Upper lobe of right lung (tissue), 1 donor: ENCODE measurements at places on chromosomes 13 and 19. TPM values are rescaled to one million over a fixed set of nuclear protein-coding genes. Genes with fewer than 3 reads are reported as not detected.

Gene STARD13
- total RNA-seq: 60.4 TPM

Gene ADAMTSL5
- 4.8 TPM for total RNA-seq

Gene ITGBL1
- 43.6 TPM for total RNA-seq

Gene C19orf38
- 7.4 TPM for total RNA-seq

Gene TMIGD2
- total RNA-seq: 2.7 TPM

Gene F7
- 0.61 TPM for total RNA-seq

Gene SERPINE3
- not detected for total RNA-seq

Gene ATP8A2
- 1.9 TPM for total RNA-seq

Gene CYP4F2
- not detected for total RNA-seq

Gene CYP2S1
- 11.1 TPM for total RNA-seq

Gene NXNL1
- not detected for total RNA-seq

Gene RASIP1
- total RNA-seq: 54.5 TPM

Gene MAP3K10
- total RNA-seq: 17.2 TPM

Gene SEMA6B
- 20.3 TPM for total RNA-seq

Gene IFI30
- total RNA-seq: 554 TPM

Gene THSD1
- 17.3 TPM for total RNA-seq

Gene CCDC122
- total RNA-seq: 4.9 TPM

Gene ZSWIM4
- 10.6 TPM for total RNA-seq

Gene KLF1
- total RNA-seq: not detected

Gene SPACA4
- 0.98 TPM for total RNA-seq

Gene SLC44A2
- 293 TPM for total RNA-seq

Gene MBD3L2
- not detected for total RNA-seq

Gene MAMSTR
- total RNA-seq: 1.2 TPM

Gene RGL3
- 54.6 TPM for total RNA-seq

Gene ZNF610
- 2.5 TPM for total RNA-seq

Gene FKRP
- total RNA-seq: 14.2 TPM

Gene NEK5
- total RNA-seq: 0.52 TPM

Gene ZNF547
- total RNA-seq: 3.3 TPM

Gene ZNF568
- 7.8 TPM for total RNA-seq

Gene CEACAM4
- 4.6 TPM for total RNA-seq

Gene PCCA
- 34.7 TPM for total RNA-seq

Gene PRR22
- total RNA-seq: 2.0 TPM

Gene PIK3R2
- 24.2 TPM for total RNA-seq

Gene TNFAIP8L1
- total RNA-seq: 11.9 TPM

Gene ZNF724
- total RNA-seq: 2.3 TPM

Gene ZNF177
- total RNA-seq: 3.3 TPM

Gene KLK10
- 4.7 TPM for total RNA-seq

Gene SIGLEC5
- 0.90 TPM for total RNA-seq

Gene S1PR4
- total RNA-seq: 22.3 TPM
